ENCODE measurements at places on chromosomes 2 and 18.

- DNase-seq = peak; percentile 74
Observed at GRCh38 chr2:46876741-46877384, 38.7 kb downstream of the MCFD2 start.

GRCh38 chr2:237862528-237862895 is 3.1 kb downstream of the RAMP1 start:
- DNase-seq = peak; percentile 70

DNA sequence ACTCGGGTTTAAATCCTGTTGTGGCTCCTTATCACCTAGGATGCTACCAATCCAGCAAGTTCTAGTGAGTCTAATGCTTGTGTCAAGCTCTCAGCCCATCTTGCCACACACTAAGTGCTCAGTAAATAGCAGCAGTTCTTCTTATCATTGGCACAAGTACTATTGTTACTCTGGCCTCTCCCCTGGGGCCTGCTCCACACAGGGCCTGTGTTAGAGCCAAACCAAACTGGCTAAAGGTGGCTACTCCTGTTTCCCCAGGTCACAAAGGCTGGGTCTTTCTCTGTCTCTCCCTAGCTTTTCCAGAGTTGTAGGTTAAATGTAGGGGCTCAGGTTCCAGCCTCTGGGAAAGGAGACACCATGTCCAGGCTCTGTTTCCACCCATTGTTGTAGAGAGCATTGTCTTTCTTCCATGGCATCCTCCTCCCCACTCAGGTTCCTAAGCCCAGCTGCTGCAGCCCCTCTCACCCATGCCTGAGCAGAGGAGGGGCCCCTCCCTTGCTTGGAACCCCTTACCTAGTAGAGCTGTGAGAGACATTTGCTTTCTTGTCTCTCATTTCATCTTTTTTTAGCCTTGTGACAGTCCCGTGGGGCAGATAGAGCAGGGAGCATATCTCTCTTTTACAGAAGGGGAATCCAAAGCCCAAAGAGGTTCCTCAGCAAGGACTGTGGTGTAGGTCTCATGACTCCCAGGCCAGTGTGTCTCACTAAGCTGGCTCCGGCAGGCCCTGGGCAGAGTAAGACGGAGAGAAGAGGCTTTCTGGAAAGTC is 56.4 kb upstream of the OTOF start:
- DNase-seq = no peak

DNA sequence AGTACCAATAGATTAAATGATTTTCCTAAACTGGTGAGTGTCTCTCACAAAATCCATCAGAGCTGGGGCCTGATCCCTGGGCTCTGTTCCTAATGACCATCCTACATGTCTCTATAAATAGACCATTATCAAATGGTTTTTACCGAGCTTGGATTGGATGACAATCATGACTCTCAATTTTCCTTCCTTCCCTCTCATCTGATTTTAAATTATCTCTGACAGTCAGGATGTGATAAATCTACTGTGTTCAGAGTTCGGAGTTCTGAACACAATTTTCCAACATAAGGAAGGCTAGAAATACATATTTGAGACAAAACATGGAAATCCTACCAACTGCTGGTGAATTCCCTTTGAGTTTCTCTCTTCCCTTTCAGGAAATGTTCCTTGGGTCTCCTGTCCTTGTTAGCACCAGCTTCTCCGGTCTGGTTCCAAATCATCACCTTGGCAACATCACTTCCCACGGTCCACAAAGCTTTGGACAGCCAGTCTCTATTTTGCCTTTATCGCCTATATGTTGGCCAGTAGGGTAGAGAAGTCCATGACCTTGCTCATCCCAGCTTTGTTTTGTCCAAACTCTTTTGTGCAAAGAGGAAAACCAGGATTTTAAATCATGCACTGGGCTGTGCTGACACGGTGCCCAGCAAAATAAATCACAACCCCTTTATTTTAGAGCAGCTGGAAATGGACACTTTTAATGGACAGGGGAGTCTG is 139.6 kb upstream of the ITGA6 start:
- no peak for DNase-seq

- no peak for DNase-seq
Observed at GRCh38 chr2:66447677-66448076, 12.8 kb downstream of the MEIS1 start.

DNA sequence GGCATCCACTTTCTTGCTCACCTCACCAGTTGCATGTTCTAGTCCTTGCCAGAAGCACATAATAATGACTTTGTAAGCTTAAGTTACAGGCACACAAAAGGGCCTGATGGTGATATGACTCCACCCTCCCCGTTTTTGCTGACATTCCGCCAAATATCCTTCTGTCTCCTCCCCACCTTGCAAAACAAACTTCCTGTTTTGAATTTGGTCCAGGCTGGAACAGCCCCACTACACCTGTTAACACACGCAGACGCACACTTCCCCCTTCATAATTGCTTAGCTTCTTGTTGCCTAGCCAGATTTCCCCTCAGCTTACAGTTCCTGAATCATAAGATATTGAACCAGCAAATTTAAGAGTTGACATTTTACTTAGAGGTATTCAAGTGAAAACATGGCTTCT is at the start of gene MGAT5:
Gene MGAT5 (plus strand): TSS at position 269 of the 400 bp plus-strand sequence. CDS start 332 bp downstream, outside the sequence.
- no peak for DNase-seq

DNA sequence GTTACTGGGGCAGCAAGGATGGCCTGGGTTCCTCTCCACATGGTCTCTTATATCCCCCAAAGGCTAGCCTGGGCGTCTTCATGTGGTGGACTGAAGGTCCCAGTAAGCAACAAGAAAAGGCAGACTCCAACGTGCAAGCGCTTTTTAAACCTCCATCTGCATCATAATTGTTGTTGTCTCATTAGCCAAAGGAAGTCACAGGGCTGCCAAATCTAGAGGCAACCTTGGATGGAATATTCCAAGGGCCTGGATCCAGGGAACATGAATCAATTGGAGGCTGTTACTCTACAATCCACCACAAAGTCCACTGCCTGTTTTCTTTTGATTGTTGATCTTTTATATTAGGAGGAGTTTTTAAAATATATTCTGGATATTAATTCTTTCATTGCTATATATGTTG is 118.8 kb downstream of the SH3RF3 start:
- no peak for DNase-seq
